Activated CD4-positive, alpha-beta T cell treated with anti-CD3 and anti-CD28 coated beads, Interleukin-2, amount 50 U/mL, for 48 hours (primary cell): ENCODE measurements at places on chromosomes 7 and 10.

GRCh38 chr10:124224331-124225028, 131.1 kb upstream of the CHST15 start:
- DNase-seq, result no peak

DNA sequence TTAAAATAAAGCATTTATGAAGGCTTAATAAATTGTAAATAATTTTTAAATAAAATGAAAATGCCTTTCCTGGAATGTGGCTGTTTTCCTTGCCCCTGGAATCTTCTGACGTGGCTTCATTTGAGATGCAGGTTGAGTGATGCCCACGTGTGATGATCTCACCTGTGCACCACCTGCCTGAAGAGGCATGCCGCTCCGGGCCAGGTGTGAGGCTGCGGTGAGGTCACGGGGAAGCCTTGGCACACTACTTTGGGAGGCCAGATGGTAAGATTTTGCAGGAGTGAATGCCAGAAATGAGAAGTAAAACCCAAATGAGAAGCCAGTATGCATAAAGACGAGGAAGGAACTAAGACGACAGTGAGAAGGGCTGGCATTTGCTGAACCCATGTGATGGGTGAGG, 36.2 kb downstream of the GOT1 start:
- no peak for DNase-seq

DNA sequence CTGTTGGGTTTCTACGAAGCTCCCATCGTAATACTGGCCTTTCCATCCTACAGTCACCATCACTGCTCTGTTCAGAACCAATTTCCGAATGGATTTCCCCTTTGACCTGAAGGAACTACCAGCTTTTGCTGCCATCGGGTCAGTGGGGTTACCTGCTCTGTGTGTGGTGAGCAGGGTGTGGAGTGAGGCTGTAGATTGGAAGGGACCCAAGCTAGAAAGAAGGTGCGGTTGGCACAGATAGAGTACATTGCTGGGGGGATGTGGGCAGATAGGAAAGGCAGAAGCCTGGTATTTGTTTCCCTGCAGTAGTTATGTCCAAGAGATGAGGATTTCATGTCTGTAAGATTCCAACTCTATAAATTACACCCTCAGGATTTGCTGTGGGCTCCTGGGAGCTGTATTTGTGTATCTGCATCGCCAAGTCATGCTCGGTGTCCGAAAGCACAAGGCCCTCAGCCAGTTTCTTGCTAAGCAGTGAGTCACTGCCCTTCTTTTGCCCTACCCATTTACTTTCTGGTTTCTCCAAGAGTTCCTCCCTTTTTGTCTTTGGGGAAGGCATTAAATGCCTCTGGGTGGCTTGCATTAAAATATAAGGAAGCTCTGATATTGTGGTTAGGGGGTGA, 15.4 kb downstream of the CLCN1 start:
- no peak for DNase-seq

DNA sequence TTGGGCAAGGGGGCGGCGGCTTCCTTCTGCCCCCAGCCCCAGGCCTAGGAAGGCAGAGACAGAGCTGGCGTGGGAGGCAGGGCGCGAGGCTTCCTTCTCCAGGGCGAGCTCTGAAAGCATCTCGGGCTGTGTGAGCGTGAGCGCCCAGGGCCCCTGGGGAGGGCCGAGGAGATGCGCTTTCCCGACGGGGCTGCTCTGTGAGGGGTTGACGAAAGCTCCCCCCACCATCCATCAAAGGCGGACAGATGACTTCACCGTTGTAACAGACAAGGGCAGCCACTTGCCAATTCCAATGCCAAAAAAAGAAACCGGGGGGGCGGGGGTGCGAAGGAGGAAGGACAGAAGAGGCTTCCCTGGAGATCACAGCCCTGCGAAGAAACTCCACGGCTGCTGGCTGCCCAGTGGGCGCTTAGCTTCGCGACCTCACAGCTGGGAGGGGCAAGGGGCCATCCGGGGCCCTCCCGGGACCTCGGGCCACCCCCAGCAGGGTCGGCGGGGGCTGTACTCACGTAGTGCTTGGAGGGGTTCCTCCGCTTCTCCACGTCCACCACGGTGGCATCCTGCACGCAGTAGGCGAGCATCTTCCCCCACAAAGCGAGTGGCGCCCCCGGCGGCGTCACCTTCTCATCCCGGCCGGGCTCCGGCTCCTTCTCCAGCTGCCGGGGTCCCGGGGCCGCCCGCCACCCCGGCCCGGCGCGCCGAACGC, 537 bp downstream of the SH3PXD2A start:
- DNase-seq, result peak; percentile 23

DNA sequence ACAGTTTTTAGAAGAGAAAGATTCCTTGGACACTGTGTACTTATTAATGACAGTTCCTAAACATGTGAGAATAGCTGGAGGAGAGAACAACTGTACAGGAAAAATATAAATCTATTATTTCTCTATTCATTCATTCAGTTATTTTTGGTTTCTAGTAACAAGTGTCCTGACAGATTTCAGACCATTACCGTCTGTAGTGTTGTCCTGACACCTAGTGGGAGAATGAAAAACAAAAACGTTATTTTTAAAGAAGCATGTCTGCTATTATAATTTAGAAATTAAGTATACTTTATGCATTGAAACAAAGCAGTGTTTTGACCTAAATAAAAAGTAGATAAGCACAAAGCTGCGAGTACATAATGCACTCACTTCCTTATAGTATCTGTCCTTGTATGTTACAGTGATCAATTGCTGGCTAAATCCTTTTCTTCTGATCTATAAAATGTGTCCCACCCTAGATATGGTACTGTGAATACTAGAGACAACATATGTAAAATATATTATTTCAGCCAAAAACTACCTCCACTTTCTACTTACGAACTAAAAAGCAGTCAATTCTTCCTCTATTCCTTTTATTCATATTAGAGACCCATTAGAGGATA, 575.6 kb downstream of the ARL4A start:
- no peak for DNase-seq

- DNase-seq, result no peak
Measured at GRCh38 chr10:7501157-7501556, 90.3 kb upstream of the SFMBT2 start.

- DNase-seq, result peak; percentile 60
Measured at GRCh38 chr7:129298268-129298893, 73.6 kb downstream of the AHCYL2 start.

DNA sequence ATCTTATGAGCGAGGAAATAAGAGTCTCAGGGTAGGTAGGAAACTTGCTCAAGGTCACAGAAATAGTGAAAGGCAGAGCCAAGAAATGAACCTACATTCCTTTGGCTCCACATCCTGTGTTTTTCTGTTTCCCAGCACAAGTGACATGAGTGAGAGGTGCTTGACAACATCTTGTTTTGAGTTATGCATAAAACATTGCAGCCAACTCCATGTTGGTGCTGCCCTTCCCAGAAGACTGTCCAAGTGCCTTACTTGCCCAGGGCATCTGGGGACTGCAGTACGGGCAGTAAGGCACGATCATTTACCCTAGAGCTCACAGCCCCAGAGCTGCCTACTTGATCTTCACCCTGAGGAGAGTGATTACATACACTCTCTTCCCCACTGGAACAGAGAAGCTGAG, 148.8 kb downstream of the NOC3L start:
- no peak for DNase-seq

GRCh38 chr7:74275401-74275881, 13.8 kb upstream of the CLIP2 start:
- no peak for DNase-seq

GRCh38 chr7:144390481-144390880, 13.0 kb downstream of the NOBOX start:
- DNase-seq, result no peak

GRCh38 chr7:95481271-95482165, 4.2 kb upstream of the ASB4 start:
- no peak for DNase-seq
